T-helper 2 cell treated with Interferon-gamma antibody and Interleukin-4, amounts not matched to agents 5 μg/mL and 100 μg/mL, for 36 hours (primary cell): ENCODE measurements at places on chromosomes 4 and X.

GRCh38 chr4:139461022-139461628, 7.2 kb downstream of the RAB33B start:
- H3K4me3 ChIP-seq: no peak overlapping the region
- no peak overlapping the region for H3K27ac ChIP-seq
- H3K36me3 ChIP-seq: peaks cover 24% of the 10 kb centered on the region
- peaks cover 32% of the 10 kb centered on the region for H3K4me1 ChIP-seq
- H3K27me3 ChIP-seq: no peaks in the 10 kb centered on the region
- DNase-seq: no peak

GRCh38 chrX:111823703-111824102, 52.3 kb upstream of the TRPC5OS start:
- H3K4me1 ChIP-seq: no peaks in the 10 kb centered on the region
- H3K36me3 ChIP-seq: no peaks in the 10 kb centered on the region
- no peak for DNase-seq
- no peak overlapping the region for H3K27ac ChIP-seq
- H3K27me3 ChIP-seq: no peaks in the 10 kb centered on the region

GRCh38 chr4:108359130-108359985, 190.6 kb upstream of the LEF1 start:
- H3K4me3 ChIP-seq: peak overlapping the region; percentile 58
- H3K4me1 ChIP-seq: peaks cover 64% of the 10 kb centered on the region
- no peak for DNase-seq
- H3K36me3 ChIP-seq: peaks cover 2% of the 10 kb centered on the region

DNA sequence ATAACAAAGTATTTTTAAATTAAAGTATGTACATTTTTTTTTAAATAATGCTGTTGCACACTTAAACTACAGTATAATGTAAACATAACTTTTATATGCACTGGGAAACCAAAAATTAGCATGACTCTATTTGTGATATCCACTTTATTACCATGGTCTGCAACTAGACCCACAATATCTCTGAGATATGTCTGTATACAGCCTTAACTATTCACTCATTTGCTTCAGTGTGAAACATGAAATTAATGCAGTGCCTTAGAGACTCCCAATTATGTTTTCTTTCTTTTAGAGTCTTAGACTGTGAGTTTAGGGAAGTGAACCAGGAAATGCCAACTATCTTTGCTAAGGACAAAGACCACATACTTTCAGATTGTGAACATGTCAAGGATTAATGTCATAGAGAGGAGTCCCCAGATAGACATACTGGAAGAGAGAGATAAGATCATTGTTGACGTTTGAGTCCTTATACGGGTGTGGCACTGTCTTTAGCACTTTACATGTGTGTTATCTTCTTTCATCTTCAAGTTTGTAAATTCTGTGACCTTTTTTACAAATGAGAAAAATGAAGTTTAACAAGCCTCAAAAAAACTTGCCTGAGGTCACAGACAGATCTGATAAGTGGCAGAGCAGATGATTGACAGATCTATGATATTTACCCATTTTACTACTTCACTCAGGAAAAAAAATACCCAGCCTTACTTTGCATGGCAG, 23.2 kb downstream of the CXorf58 start:
- peaks cover 3% of the 10 kb centered on the region for H3K36me3 ChIP-seq
- H3K4me1 ChIP-seq: peaks cover 21% of the 10 kb centered on the region
- peak; percentile 8 for DNase-seq
- H3K27me3 ChIP-seq: no peaks in the 10 kb centered on the region
- peak overlapping the region; percentile 73 for H3K4me3 ChIP-seq

- DNase-seq: peak; percentile 24
- peak overlapping the region; percentile 97 for H3K4me3 ChIP-seq
- peak overlapping the region; percentile 92 for H3K27ac ChIP-seq
- H3K36me3 ChIP-seq: peaks cover 12% of the 10 kb centered on the region
- H3K27me3 ChIP-seq: no peaks in the 10 kb centered on the region
These were observed 763 bp downstream of the PYURF start for GRCh38 chr4:88522702-88523324.

DNA sequence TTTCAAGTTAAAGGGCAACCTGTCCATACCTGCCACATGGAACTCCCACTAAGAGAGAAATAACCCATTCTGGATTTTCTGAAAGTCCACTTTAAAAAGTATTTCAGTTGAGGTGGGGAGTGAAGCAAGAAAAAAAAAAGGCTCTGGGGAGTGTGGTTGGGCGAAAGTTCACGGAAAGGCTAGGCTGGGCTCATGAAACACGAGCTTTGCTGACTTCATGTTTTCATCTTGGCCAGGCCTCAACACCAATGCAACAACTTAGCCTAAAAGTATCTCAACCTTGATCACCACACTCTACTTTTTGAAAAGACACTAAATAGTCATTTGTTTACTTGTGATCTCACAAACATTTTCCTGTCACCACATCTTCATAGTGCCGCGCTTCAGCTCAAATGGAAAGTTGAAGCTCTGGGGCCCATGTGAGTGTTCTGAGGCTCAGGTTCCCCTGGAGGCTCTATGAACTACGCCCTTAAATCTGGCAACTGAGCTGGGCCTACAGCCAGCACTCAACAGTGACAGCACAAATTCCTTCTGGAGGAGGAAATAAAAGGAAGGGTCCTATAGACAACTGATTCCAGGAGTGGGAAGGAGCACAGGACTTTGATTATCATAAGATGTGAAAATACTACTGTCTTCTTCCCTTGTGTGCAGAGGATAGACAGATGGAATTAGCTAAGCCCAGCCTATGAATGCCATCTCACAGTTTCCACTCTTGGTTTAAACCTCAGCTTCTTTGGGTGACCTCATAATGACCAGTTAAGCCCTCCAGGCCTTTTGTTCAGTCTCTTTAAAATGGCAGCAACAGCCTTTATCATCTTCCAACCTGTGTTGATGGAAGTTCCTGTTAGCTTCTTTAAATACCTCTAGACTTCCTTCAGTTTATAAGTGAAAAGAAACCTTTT, 5.1 kb downstream of the CD40LG start:
- peak; percentile 49 for DNase-seq
- H3K4me1 ChIP-seq: peaks cover 45% of the 10 kb centered on the region
- peak overlapping the region; percentile 100 for H3K4me3 ChIP-seq

- DNase-seq: no peak
- no peaks in the 10 kb centered on the region for H3K27me3 ChIP-seq
- H3K27ac ChIP-seq: no peak overlapping the region
These were observed 49.6 kb downstream of the HPF1 start for GRCh38 chr4:169707958-169708643.

DNA sequence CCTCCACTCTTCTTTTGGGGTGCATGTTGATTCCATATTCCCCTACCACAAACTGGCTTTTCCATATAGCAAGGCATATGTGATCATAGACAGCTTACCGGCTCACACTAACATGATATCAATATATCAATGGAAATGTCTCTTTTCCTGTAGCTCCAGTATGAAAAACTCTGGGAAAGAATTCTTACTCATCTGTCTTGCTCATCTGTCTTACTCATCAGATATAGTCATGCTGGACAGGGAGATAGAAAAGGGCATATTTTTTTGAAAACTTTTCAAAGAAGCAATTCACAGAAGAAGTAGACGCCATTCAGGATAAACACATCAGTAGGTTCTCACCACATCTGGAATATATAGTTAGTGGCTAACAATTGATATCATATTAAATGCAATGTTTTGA, 794.7 kb downstream of the RAB28 start:
- no peak overlapping the region for H3K4me3 ChIP-seq
- no peaks in the 10 kb centered on the region for H3K27me3 ChIP-seq
- no peaks in the 10 kb centered on the region for H3K36me3 ChIP-seq
- H3K27ac ChIP-seq: no peak overlapping the region
- no peaks in the 10 kb centered on the region for H3K4me1 ChIP-seq

DNA sequence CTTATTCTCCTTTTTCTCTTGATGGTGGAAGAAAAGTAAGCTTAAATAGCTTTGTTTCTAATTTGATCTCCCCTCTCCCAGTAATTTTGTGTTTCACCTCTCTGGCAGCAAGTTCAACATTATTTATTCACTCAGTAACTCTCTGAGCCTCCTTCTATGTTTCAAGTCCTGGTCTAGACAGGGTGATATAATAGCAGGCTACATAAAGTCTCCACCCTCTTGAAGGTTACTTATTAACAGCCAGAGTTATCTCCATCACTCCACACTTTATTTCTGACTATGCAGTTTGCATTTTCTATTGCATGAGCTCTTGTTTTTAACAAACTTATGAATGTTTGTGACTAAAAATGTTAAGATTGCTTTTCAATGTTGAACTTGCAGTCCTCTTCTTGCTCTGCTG, 17.8 kb upstream of the ANOS1 start:
- no peaks in the 10 kb centered on the region for H3K36me3 ChIP-seq
- no peaks in the 10 kb centered on the region for H3K27me3 ChIP-seq
- H3K27ac ChIP-seq: no peak overlapping the region
- DNase-seq: no peak
- no peak overlapping the region for H3K4me3 ChIP-seq
- no peaks in the 10 kb centered on the region for H3K4me1 ChIP-seq

GRCh38 chr4:166594326-166594946, 639.9 kb downstream of the SPOCK3 start:
- H3K4me1 ChIP-seq: no peaks in the 10 kb centered on the region
- no peak overlapping the region for H3K4me3 ChIP-seq
- DNase-seq: no peak
- no peaks in the 10 kb centered on the region for H3K27me3 ChIP-seq

GRCh38 chr4:63232058-63232457, 1177.2 kb downstream of the TECRL start:
- no peaks in the 10 kb centered on the region for H3K4me1 ChIP-seq
- no peak for DNase-seq
- no peaks in the 10 kb centered on the region for H3K27me3 ChIP-seq
- no peaks in the 10 kb centered on the region for H3K36me3 ChIP-seq
- no peak overlapping the region for H3K27ac ChIP-seq

DNA sequence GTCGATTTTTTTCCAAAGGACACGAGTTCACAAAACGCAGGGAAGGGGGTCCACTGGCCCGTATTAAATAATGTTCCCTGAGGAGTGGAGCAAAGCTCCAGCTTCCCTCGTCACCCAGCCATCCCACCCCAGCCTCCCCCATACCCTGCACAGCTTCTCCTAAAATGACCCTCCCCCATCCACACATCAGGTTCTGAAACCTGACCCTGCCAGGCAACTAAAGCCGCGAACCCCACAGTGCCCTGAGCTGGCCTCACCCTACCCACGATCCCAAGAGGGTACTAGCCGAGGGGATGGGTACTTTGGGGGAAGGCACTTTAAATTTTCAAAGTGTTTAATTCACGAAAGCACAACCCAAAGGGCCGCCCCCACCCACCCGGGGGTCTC, 634 bp downstream of the APOO start:
- DNase-seq: no peak
- H3K36me3 ChIP-seq: no peaks in the 10 kb centered on the region
- H3K4me1 ChIP-seq: peaks cover 15% of the 10 kb centered on the region

- no peaks in the 10 kb centered on the region for H3K27me3 ChIP-seq
- DNase-seq: no peak
- no peak overlapping the region for H3K27ac ChIP-seq
- no peaks in the 10 kb centered on the region for H3K4me1 ChIP-seq
- no peaks in the 10 kb centered on the region for H3K36me3 ChIP-seq
These were observed 100.5 kb upstream of the TBC1D9 start for GRCh38 chr4:140856621-140857062.

- no peak overlapping the region for H3K27ac ChIP-seq
- no peak overlapping the region for H3K4me3 ChIP-seq
- DNase-seq: no peak
- peaks cover 17% of the 10 kb centered on the region for H3K27me3 ChIP-seq
These were observed 339.3 kb upstream of the F9 start for GRCh38 chrX:139191286-139191685.

DNA sequence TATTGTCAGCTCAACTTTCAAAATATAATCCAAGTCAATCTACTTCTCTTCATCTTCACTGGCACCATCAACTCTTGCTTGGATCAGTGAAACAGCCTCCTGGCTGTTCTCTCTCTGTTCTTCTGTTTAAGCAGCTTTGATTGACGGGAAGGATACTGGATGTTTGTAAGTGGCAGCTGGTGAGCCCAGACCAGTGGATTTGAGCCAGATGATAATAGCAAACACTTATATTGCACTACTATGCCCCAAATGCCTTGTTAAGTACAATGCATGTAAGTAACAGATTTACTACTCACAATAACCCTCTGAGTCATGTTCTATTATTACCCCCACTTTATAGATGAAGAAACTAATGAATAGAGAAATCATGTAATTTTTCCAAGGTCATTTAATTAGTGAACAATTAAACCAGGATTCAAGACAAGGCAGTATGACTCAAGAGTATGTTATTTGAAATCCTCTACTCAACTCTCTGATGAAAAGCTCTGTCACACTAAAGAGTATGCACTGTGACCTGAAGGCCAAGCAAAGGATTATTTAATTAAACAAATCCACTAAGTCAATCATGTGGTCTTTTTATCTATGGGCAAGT, 44.8 kb downstream of the SPANXN3 start:
- DNase-seq: no peak
- H3K27me3 ChIP-seq: no peaks in the 10 kb centered on the region
- H3K27ac ChIP-seq: no peak overlapping the region
- no peak overlapping the region for H3K4me3 ChIP-seq
- H3K36me3 ChIP-seq: no peaks in the 10 kb centered on the region
- no peaks in the 10 kb centered on the region for H3K4me1 ChIP-seq

GRCh38 chrX:13923845-13924244, 105.8 kb downstream of the GEMIN8 start:
- no peak for DNase-seq
- H3K4me3 ChIP-seq: no peak overlapping the region
- peaks cover 8% of the 10 kb centered on the region for H3K27me3 ChIP-seq
- no peaks in the 10 kb centered on the region for H3K36me3 ChIP-seq
- H3K27ac ChIP-seq: no peak overlapping the region

DNA sequence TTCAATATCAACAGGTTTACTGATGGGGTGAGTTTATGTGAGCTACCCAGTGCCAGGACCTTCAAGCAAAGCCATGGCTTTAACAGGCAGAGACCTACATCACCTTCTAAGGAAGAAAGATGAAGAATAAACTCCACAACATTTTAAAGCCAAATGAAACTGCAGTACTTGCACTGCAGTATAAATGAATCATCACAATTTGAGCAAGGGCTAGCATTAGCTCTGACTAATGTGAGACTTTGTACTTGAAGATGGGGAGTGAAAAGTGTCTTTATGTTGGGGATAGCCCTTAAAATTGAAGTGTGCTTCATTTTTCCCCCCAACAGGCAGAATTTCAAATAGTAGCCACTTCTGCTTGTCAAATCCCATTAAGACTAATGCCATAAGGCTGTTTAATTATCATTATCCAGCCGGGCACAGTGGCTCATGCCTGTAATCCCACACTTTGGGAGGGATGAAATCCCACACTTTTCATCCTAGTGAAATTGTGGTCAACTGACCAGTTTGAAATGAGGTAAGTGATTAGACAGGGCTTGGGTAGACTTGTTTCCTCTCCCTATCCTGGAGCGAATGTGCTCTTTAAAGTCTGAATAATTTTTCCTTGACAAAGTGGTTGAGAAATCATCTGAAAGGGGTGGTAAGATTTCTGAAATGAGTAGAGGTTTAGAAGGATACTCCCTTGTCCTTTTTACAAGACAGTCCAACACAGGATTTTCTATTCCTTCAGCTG, 27.2 kb upstream of the GPR34 start:
- H3K36me3 ChIP-seq: peaks cover 26% of the 10 kb centered on the region
- no peak for DNase-seq
- no peak overlapping the region for H3K27ac ChIP-seq
